Cerebellar cortex (tissue), 1 donor: ENCODE measurements at places on chromosomes 2 and 18.

- DNase-seq, result no peak
Observed at GRCh38 chr2:105660489-105660888, 84.2 kb upstream of the NCK2 start.

DNA sequence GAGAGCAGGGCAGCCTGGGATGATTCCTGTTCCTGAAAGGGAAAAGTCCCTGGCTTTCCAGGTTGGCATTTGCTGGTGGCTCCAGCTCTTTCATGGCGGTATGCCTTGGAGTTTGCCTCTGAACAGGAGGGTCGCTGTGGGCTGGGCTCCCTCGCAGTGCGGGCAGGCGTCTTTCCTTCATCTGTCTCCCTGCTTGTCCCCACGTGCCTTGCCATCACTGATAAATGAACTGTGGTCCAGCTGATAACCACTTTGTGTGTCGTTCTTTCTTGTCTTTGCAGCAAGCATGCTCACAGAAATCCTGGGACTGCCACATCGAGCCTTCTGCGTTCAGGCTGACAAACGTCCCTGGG, 35.3 kb downstream of the SMIM21 start:
- no peak for DNase-seq

DNA sequence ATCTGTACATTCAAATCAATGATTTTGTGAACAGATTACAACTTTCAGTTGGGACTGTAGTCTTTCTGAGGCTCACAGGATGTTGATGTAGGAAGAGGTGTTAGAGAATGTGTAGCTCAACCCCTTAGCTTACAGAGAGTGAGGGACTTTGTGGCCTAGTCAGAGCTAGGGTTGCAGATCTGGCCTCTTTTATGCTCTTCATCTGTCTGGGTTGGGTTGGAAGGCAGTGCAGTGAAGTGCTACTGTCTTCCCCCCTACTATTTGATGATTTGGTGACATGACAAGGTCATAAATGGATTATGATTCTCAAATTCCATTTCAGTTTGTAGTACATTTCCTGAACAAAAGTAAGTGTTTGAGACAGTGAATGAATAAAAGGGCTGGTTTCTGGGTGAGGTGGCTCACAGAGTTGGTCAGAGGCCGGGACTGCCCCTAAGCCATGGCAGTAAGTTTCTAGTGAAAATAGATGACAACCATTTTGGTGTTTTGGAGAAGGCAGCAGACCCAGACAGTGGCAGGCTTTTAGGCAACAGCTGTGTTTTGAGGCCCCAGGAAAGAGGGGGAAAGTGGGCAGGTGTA, 21.6 kb downstream of the MAP4K4 start:
- DNase-seq, result no peak

DNA sequence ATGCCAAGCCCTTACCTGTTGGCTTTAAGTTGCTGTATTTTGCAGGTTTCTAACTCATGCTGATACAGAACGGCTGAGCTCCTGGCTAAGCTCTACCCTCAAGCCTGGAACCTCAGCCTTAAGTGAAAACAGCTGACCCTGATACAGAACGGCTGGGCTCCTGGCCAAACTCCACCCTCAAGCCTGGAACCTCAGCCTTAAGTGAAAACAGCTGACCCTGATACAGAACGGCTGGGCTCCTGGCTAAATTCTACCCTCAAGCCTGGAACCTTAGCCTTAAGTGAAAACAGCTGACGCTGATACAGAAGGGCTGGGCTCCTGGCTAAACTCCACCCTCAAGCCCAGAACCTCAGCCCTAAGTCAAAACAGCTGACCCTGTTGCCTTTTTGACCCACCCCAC, 17.6 kb upstream of the DNER start:
- no peak for DNase-seq

DNA sequence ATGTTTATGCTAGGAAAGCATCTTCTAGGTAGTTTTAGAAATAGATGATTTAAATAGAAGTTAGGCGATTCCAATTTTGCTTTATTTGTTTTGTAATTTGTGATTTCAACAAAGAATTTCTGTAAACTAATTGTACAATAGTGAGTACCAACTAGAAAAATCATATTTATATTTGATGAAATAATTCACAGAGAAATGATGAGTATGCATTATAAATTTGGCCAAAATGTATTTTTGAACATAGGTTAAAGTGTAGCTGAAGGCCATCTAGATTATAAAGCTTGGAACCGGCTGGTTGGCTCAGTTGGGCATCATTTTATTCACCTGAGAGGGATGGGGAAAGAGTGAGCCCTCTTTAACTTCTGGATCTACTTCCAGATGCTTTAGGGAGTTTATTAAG, 50.4 kb downstream of the GPD2 start:
- DNase-seq, result no peak

GRCh38 chr18:34509879-34510586, 200.1 kb upstream of the DTNA start:
- DNase-seq, result no peak

- no peak for DNase-seq
Observed at GRCh38 chr2:71712158-71712818, 258.9 kb downstream of the DYSF start.

DNA sequence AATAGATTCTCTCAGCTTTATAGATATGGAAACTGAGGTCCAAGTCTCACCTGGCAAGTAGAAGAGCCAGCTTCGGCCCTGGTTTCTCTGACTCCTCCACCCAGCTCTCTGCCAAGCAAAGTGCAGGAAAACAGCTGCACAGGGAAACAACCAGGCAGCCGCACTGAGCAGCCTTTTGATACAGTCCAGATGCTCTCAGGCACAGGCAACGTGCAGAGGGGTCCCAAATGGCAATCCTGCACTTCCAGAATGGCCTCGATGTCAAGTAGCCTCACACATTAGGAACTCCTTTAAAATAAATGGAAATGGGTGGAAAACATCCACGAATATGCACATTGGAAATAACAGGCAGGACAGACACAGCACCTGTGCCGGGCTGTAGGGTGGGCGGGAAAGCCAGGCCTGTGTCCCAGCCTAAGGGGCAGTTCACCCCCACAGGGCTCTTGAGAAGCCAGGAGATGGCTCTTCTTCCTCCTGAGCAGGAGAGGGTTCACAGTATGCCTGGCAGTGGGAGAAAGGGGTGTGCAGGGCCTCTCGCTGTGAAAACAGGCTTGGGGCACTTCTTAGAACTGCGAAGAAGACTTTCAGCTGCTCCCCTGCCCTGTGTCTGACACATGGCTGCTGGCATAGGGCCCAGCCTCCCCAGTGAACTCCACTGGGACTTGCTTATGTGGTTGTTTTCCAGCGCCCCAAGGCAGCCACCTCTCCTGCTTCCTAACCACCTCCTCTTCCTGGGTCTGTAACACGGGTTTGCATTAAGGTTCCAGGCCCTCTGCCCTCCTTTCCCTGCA, 63.9 kb upstream of the TUBA3E start:
- no peak for DNase-seq

DNA sequence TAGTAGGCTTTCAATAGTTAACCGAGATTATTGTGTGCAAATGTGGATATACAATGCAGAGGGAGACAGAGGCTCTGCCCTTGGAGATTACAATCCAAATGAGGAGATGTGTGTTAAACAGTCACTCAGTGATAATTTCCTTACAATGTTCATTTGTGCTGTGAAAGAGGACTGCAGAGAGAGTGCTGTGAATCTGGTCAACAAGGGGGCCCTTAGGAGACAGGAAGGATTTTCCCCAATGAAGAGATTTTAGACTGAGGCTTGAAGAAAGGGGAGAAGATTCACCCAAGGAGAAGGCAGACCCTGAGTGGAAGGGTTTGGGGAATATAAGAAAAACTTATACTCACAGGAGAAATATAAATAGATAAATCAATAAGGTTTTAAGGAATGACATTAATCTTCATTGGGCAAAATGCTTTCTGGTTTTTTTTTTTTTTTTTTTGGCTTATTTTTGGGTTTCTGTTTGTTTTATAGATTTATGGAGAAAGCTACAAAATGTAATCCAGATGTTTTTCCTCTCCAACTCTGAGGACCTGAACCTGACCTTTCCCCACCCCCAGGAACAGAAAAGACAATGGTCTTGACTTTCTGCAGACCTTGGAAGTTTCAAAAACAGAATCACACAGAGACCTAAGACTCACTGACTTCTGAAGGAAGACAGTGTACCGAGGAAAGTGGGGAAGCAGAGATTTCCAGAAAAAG, 151.3 kb upstream of the SERPINE2 start:
- no peak for DNase-seq

GRCh38 chr2:164824872-164825271, 16.8 kb downstream of the COBLL1 start:
- DNase-seq, result no peak

GRCh38 chr2:101823347-101823791, 125.9 kb downstream of the MAP4K4 start:
- peak; percentile 53 for DNase-seq

DNA sequence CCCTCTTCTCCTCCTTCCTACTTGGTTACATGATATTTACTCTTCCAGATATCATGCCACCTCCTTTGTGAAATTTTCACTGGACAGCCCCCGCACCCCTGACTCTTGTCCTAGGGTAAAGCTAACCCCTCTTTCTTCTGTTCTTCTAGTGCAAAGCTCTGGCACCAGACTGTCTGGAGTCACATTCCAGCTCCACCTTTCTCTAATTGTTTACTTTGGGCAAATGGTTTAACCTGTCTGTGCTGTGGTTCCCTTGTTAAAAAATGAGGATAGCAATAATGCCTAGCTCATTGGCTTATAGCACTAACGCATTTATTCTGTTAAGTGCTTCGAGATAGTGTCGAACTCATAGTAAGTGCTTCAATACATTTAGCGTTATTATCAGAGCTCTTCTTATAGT, 306.2 kb downstream of the ALK start:
- DNase-seq, result no peak

DNA sequence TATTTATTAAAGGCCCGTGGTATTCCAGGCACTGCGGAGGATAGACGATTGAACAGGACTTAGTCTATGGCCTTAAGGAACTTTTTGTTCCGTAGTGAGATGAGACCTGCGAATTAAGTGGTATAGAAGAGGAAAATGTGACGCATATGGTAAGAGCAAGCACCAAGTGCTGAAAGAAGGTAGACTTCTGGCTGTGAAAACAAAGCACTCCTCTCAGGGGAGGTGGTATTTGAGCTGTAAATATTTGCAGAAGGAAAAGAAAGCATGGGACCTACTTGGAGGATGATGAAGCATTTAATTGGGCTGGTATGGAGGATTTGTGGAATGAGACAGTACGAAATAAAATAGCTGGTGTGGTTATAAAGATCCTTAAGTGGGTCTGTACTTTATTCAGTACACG, 62.5 kb downstream of the GPR39 start:
- DNase-seq, result no peak

GRCh38 chr2:226690461-226691024, 109.1 kb downstream of the IRS1 start:
- no peak for DNase-seq

DNA sequence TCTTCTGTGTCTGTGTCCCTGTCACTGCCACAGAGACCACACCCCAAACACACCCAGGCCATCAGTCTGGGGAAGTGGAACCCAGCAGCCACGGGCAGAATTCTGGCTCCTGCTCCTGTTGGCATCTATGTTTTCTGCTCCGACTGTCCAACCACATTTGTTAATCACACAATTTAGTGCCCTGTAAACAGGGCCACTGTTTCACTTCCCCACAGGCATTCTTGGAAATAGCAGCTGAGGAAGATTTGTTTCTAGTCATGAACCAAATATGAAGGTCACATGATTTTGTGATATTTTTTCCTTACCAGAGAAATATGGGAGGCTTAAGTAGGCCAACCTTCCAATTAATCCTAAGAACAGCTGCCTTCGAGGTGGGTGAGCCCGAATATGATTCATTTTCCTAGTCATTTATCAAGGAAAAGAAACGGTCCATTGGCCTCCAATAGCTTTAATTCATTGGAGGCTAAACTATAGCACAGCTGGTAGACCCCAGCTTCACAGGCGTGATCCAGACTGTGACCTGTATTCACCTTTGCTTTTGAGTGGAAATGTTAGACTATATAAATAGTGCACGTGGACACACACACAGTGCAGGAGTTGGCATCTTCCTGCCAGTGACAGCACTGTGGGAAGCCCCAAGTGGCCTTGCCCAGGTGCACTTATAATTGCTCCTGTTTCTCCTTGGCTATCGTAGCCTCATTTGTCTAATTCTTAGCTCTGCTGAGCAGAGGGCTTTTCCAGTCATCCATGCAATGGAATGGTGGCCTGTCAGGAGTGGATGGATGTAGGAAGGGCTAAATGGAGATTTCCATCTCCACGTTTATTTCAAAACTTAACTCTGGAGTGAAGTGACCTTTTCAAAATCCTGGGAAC, 267.9 kb downstream of the LPIN1 start:
- no peak for DNase-seq

DNA sequence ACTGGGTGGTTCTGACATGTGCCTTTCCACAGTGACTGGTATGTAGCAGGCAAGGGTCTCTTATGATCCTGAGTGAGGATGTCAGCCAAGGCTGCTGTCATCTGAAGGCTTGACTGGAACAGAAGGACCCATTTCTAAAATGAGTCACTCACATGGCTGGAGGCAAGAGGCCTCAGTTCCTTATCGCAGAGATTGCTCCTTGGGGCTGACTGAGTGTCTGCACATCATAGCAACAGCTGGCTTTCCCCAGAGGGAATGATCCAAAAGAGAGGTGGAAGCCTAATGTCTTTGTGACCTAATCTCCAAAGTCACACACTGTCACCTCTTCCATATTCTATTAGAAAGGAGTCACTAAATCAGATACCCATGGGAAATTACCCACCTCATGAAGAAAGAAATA, 114.0 kb downstream of the NEDD4L start:
- no peak for DNase-seq
